Left ventricle myocardium superior (tissue), 1 donor: ENCODE measurements at places on chromosomes 12 and 14. TPM values are rescaled to one million over a fixed set of nuclear protein-coding genes. Genes with fewer than 3 reads are reported as not detected.

The KRT2 gene
- not detected for total RNA-seq

The SUSD6 gene
- total RNA-seq: 21.4 TPM

The SERPINA9 gene
- not detected for total RNA-seq

GRCh38 chr14:77148510-77149231 is 7.1 kb upstream of the ZDHHC22 start:
- DNase-seq: no peak

GRCh38 chr14:38705220-38705619 is 397.8 kb downstream of the SEC23A start:
- no peak for DNase-seq

GRCh38 chr12:88994537-88994936 is 357.8 kb downstream of the DUSP6 start:
- no peak for DNase-seq
